CD4-positive, alpha-beta T cell treated with Interleukin-4 for 1 hour (primary cell): ENCODE measurements at places on chromosomes 3 and 15.
A peak's percentile ranks its signal among the peaks of the same experiment; 100 is the strongest.

DNA sequence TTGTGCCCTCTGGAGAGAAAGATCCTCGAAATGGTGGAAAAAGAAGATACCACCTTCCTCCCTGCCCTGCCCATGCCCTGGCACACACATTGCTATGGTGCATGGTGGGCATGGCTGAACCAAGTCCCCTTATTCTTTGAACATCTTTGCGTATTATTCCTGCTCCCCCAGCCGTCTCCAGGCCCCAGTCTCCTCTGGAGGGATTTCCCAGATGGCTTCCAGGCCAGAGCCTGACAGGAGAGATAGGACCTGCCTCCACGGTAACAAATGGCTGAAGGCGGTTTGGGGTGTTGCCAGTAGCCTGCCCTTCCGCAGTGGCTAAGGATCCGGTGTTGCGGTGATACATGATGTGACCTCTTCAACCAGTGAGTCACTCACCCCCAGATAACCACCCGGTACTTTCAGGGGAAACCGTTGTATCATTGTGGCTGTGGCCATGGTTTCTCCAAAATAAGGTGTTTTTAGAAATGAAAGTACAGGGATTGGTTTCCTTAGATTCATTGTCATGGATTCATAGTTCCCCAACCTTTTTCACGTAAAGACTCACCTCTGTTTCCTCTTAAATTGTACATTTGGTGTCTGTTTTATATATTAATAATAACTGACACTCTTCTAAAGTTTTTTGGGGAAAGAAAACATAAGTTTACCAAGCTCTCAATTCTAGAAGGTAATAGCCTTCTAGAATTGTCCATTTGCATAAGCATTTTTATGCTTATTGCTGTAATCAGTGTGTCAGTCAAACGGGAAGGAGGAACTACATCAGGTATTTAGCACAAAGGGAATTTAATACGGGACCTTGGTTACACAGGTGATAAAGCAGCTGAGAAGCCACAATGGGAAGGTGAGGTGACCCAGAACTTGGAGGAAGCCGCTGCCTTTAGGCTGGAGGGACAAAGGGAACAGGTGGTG lies 25.9 kb downstream of the SMAD3 start:
- peak; percentile 88 for DNase-seq

DNA sequence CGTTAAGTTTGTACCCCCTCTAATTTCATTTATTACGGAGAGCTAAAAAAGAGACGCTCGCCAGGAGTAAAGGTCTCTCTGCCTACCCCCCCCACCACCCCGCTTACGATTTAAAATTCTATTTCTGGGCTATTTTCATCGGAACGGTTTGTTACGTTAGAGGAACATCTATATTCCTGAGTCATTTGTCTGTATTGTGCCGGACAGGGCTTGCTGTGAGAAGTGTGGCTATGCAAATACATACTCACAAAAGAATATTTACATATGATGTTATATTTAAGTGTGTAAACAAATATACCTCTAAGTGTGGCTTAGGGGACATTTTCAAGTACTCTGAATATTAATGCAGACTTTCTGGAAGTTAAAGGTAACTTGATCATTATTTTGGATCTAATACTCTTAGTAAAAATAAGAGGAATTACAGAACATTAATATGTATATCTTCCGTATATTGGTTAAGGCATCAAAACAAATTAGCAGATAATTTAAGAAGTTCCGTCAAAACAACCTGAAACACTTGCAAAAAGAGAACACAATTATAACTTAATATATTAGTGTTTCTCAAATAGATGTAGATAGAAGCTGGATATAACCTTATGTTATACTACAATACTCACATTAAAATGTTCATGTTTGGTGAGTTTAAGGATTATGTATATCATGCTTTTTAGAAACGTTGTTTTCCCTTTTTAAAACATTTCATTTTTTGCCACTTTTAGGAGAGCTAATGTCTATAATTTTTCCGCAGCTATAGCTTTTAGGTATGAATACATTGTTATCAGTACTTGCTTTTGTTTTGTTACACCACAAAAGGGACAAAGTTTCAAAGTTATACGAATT lies 1.6 kb upstream of the SHOX2 start:
- DNase-seq: no peak

GRCh38 chr15:63004211-63004610 lies 38.3 kb upstream of the TPM1 start:
- no peak for DNase-seq

DNA sequence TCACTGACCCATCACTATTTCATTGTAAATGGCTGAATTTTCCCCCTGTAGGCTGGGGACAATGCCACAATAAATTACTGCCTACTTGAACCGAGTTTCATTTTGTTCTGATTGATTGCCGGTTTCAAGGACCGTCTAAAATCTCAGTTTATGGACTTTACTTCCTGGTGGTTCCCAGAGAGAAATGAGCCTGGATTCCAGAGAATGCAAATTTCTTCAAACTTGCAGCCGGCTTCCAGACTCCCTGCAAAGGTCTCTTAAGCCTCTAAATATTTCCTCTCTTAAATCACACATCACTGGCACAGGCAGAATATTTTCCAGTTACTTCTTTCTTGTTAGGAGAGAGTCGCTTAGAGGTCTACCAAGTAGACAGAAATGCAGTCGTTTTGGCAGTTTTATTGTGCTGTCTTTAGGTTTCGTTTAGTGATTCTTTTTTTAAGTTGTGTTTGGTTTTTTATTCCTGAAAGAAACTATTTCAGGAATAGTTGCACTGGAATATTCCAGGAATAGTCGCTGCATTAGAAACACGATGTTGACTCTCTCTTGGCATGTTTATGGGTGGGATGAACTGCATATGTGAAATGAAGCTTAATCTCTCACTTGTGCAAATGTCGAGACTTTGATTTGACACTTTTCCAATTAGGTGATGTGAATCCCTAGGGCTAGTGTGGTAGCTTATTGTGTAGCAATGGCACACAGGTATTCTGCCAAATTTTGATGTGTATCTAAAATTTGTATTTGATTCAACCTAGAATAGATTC lies 284.1 kb upstream of the NR2E3 start:
- DNase-seq: no peak

DNA sequence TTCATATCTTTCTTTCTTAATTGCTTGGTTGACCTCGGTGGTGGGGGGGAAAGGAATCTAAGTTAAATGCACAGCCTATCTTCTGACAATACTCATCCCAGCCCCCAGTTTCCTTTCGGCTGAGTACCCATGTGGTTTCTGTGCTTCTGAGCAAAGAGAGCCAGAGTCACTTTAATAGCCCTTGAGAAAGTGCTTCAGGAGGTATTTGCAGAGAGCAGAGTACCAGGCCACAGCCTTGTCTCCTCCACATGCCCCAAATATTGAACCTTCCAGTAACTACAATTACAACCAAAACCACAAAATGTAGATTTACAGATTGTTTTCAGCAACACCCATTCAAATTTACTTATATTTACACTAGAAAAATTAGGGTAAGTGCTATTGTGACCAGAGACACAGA lies 647.4 kb downstream of the NR2F2 start:
- DNase-seq: no peak

DNA sequence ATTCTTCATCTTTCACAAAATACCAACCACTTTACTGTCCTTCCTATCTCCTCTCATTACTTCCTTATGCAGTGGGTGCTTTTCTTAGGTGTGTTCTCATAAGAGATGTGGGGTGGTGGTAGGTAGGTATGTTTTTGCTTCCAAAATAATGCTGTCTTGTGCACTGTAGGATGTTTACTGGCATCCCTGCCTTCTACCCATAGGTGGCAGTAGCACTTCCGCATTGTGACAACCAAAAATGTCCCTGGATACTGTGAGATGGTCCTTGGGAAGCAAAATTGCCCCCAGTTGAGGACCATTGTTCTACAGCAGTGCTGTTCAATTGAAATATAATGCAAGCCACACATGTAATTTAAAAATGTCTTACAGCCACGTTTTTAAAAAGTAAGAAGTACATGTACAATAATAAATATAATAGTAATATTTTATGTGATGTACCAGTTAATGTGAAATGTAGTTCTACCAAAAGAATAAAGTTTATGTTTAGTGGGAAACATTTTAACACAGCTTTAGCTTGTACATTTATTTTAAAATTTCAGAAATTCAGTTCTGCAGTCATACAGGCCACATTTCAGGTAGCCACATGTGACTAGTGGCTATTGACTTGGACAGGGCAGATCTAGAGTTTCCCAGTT lies 75.2 kb downstream of the NEO1 start:
- peak; percentile 38 for DNase-seq

DNA sequence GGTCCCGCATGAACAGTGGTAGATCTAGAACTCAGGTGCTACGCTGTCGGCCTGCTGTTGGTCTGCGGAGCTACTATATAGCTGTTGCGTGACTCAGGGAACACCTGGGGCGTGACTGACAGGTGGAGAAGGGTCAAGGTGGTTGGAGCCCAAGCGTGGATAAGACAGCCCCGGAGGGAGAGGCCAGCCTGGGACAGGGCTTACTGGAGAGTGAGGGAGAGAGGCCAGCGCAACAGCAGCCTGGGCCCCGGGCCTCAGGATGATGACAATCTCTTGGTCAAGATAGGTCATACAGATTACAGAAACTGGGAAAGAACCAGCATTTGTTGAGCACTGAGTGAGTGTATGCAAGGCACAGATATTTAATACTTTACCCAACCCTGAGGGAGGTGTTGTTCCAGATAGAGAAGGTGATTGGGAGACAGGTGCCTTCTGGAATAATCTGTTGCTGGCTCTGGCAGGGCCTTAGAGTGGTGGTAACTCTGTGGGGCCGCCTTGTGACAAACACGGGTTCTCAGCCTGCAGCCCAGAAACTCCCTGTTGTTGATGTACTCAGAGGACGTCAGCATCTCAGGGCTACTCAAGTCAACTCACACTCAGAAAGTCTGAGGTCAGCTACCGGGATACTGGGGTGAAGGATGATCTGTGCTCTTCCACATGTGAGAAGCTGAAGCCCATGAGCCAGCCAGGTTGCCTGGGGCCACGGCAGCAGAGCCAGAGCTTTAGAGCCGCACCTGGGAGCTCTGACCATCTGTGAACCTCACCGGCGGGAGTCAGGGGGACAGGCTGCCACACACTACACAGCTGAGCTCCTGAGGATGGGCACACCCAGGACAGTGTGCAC lies 265.4 kb upstream of the HES1 start:
- DNase-seq: no peak

GRCh38 chr15:69909719-69910444 lies 187.8 kb downstream of the TLE3 start:
- no peak for DNase-seq

DNA sequence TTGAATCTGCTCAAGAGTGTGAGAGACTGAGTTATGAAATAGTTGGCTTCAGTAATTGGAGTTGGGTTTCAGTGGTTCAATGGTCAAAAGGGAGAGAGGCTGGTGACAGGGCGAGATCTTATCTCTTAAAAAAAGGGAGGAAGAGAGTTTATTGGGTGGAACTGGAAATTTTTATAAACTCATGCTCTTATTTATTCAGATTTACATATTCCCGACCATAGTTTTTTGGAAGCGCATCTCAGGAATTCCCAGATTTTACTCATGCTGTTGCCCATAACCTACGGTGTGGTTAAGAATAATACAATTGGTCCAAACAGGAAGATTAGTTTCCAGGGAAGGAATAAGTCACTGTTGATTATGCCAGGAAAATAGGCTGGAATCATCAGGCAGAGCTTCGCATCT lies 41.4 kb downstream of the CD200 start:
- no peak for DNase-seq

- DNase-seq: no peak
Measured at GRCh38 chr3:60594025-60594424, 657.2 kb downstream of the FHIT start.

GRCh38 chr3:66450390-66451022 lies 50.3 kb downstream of the LRIG1 start:
- no peak for DNase-seq

DNA sequence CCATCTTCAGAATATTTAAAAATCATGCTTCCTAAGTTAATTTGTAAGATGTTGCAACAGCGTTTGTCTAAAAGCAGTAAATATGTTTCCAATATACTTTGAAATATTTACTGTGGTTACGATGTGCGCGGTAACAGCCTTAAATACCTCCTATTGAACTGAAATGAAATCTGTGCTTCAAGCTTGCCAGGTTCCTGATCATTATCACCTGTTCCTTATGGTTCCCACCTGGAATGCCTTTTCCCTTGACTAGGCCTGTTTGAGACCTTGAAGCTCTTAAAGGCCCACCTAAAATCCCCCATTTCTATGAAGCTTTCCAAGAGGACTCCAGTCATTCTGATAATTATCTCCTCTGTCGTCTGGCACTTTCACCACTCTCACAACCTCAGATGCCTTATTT lies 146.7 kb downstream of the NAALADL2 start:
- DNase-seq: no peak

GRCh38 chr15:69976366-69976994 lies 121.2 kb downstream of the TLE3 start:
- peak; percentile 20 for DNase-seq

GRCh38 chr3:184237807-184238206 lies 8.4 kb downstream of the VWA5B2 start:
- no peak for DNase-seq

GRCh38 chr15:27454281-27455075 lies 483.5 kb downstream of the GABRG3 start:
- no peak for DNase-seq

- no peak for DNase-seq
Measured at GRCh38 chr3:76203578-76203977, 418.2 kb upstream of the ZNF717 start.

- DNase-seq: no peak
Measured at GRCh38 chr3:191339316-191339917, 9.1 kb upstream of the UTS2B start.

DNA sequence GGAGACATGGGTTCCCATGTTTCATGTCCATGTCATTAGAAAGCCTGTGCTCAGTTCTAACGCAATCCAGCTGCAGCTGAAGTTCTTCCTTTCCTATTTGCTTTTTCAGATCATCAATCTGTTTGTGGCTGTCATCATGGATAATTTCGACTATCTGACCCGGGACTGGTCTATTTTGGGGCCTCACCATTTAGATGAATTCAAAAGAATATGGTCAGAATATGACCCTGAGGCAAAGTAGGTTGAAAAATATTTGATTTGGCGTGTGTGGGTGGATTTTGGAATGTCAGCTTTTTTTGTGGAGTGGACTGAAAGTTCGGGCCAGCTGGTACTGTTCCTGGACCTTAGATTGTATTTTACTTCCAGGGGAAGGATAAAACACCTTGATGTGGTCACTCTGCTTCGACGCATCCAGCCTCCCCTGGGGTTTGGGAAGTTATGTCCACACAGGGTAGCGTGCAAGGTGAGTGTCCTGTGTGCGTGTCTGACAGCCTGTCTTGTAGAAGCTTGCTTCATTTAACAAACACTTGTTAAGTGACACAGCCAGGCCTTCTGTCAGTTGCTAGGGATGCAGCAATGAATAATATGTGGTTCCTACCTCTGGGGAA lies 69.6 kb downstream of the CHDH start:
- no peak for DNase-seq

DNA sequence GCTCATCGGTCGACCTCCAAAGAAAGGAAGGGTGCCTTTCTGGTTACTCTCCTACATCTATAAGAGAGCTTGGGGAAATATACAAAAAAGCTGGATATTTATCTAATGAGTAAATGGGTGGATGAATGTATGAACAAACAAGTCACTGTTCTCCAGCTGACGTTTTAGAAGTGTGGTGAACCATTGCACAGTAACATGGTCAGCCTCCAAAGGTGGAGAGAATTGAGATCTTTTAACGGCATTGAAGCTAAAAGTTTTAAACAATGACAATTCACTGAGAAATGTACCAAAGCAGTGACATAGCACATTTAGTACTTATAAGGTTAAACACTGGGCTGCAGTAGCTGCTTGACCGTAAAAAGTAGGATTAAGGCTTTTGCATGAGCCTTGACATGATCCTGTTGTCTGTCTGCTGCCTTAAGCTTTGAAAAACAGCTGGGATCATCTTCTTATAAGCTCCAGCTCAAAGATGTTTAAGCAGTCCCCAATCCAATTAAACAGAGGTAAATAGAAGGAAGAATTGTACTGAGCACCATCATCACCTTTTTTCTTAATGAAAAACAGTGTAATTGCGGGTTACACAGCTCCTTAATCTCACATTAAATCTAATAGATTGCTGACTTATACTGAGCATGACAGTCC lies 222.9 kb downstream of the WDR72 start:
- no peak for DNase-seq
